ENCODE measurements at places on chromosomes 1 and 21. TPM values are rescaled to one million over a fixed set of nuclear protein-coding genes. Genes with fewer than 3 reads are reported as not detected.
A peak's percentile ranks its signal among the peaks of the same experiment; 100 is the strongest.

DNA sequence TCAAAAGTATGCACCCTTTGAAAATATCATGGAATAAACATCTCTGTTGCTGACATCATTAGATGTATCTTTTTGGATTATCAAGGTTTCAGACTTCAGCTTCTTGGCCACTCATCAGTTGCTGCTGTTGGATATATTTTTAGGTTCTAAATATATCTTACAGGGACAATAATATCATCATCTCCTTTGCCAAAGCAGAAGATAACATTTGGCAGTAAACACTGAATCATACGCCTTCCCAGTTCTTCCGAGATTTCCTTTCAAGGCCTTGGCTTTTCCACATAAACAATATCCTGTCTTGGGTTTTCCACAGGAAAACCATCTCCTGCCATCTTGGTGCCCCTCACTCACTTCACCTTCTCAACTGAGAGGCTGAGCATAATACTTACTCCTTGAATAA, 39.3 kb downstream of the RGS7 start:
- DNase-seq: no peak
- no peaks in the 10 kb centered on the region for H3K36me3 ChIP-seq
- no peak overlapping the region for H3K4me3 ChIP-seq
- H3K27me3 ChIP-seq: no peaks in the 10 kb centered on the region
- no peaks in the 10 kb centered on the region for H3K4me1 ChIP-seq
- H3K27ac ChIP-seq: no peak overlapping the region

GNB1 gene
- 242 TPM for total RNA-seq

GRCh38 chr21:38322311-38322950, 65.6 kb downstream of the KCNJ15 start:
- H3K4me1 ChIP-seq: no peaks in the 10 kb centered on the region
- no peak overlapping the region for H3K4me3 ChIP-seq
- H3K27me3 ChIP-seq: no peaks in the 10 kb centered on the region

SELP gene
- total RNA-seq: 12.1 TPM

DNA sequence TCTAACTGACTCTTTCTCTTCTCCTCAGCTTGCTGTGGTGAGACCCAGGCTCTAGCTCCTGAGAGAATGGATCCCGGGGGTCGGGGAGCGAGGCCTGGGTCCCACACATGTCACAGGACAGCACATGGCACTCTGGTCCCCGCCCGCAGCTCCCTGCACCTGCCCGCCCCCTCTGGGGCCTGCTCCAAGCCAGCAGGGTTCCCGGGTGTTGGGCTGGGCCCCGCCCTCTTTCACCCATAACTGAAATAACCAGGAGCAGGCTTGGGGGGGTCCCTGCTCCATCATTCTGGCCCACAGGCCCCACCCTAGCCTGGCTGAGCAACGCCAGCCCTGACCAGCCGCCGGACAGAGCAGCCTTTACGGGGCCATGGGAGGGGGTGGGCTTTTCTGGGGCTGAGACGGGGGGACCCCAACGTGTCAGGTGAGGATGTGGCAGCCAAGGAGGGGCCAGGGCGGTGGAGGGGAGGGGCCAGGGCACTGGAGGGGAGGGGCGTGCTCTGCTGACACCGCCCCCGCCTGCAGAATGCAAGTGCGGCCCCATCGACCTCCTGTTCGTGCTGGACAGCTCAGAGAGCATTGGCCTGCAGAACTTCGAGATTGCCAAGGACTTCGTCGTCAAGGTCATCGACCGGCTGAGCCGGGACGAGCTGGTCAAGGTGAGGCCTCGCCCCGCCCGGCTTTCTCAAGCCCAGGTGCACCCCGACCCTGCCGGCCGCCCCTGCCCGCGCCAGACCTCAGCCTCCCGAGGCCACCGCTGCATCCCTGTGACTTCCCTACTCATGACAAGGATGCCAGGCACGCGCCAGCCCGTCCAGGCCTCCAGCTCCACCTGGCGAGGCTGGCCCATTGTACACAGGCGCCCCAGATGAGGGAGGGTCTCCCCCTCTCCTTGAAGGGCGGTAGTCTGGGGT, 19.4 kb downstream of the COL6A1 start:
- no peak overlapping the region for H3K4me3 ChIP-seq
- no peak overlapping the region for H3K27ac ChIP-seq
- DNase-seq: peak; percentile 1
- H3K4me1 ChIP-seq: no peaks in the 10 kb centered on the region

DNA sequence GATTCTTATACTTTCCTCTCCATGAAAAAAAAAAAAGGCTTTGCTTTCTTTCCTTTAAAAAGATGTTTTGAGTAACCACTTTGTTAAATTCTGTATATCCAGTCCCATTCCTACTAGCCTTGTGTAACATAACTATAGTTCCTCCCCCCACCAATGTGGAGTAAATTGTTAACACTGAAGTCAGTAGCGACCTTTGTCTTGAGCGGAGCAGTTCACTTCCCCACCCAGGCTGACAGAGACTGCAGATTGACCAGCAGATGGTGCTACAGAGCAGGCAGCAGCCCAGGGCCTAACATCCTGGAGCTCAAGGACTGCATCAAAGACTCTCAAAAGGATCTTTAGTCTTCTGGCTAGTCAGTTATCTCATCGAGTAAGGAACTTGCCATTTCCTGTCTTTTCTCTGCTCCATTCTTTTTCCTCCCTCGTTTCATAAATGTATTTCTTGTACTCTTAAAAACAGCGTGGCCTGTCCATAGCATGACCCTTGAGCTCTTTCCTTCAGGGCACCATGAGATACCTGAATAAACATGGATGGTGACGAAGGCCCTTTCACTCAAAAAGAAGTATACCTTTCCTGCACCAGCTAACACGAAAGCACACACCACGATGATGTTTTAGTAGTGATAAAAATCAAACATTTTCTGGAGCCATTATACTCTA, 503.5 kb upstream of the PKN2 start:
- DNase-seq: peak; percentile 49
- H3K36me3 ChIP-seq: no peaks in the 10 kb centered on the region
- no peak overlapping the region for H3K27ac ChIP-seq
- H3K4me3 ChIP-seq: no peak overlapping the region
- no peaks in the 10 kb centered on the region for H3K27me3 ChIP-seq
- no peaks in the 10 kb centered on the region for H3K4me1 ChIP-seq

DNA sequence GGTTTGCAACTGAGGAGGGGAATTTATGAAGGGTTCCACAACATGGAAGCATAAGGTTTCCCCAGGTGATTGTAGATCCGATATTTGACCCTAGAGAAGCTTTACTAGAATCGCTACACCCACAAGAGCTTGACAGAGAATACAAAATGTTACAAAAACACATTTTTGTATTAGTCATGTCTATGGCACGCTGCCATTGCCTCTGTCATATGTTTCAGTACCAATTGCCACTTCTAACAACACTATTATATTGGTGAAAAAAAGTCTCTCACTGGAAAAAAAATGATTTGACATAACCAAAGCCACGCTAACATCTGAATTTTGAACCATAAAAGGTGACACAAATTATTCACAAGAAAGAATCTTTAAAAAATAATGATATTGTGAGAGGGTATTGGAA, 214.5 kb downstream of the KCNT2 start:
- no peaks in the 10 kb centered on the region for H3K36me3 ChIP-seq
- no peak overlapping the region for H3K4me3 ChIP-seq
- no peak for DNase-seq
- H3K27ac ChIP-seq: no peak overlapping the region
- no peaks in the 10 kb centered on the region for H3K4me1 ChIP-seq
- no peaks in the 10 kb centered on the region for H3K27me3 ChIP-seq

- H3K4me1 ChIP-seq: no peaks in the 10 kb centered on the region
- H3K4me3 ChIP-seq: no peak overlapping the region
- no peaks in the 10 kb centered on the region for H3K27me3 ChIP-seq
- no peaks in the 10 kb centered on the region for H3K36me3 ChIP-seq
- DNase-seq: no peak
- no peak overlapping the region for H3K27ac ChIP-seq
Observed at GRCh38 chr21:32089766-32090165, 189.1 kb downstream of the MIS18A start.

SLAMF7 gene
- total RNA-seq: 0.76 TPM

GRCh38 chr1:193079187-193079586, 19.8 kb downstream of the RO60 start:
- no peak overlapping the region for H3K4me3 ChIP-seq
- H3K36me3 ChIP-seq: peaks cover 77% of the 10 kb centered on the region
- H3K4me1 ChIP-seq: no peaks in the 10 kb centered on the region

DNA sequence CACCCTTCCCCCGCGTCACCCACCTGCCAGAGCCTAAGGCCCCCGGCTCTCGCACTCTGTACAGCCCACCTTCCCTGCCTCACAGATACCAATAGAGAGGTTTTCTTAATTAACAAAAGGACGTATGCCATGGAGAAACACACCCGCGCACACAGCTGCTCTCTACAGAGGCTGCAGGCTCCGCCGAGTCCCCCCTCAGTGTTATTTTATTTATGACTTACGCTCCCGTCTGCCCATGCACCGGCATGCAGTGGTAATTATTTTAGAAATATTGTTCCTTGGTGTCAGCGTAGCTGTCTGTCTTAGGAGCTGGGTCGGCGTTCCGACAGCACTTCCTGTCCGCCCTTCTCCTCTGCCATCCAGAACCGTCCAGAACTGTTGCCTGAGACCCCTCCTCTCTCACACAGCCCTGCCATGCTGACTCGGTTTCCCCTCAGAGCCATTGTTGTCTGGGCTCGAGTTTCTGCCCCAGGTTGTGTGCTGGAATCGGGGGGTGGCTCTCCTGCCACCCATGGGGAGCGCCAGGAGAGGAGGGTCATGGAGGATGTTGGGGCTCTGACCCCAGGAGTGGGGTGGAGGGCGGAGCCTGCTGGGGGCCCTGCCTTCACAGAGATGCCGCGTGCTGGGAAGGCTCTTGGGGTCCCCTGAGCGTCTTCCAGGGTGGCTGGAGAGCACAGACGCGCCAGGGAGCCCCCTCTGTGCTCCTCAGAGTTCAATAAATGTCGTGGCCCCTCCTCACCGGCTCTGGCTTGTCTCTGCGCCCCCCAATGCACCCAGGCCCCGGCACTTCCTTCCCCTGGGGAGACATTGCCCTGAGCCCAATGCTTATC, 39.6 kb upstream of the COL6A1 start:
- H3K27me3 ChIP-seq: no peaks in the 10 kb centered on the region
- H3K27ac ChIP-seq: no peak overlapping the region
- no peak overlapping the region for H3K4me3 ChIP-seq

SYCP1 gene
- not detected for total RNA-seq

EDEM3 gene
- total RNA-seq: 38.5 TPM

Measured in CD4-positive, CD25-positive, alpha-beta regulatory T cell (primary cell).